Epithelial cell of alveolus of lung (primary cell): ENCODE measurements at places on chromosomes 11 and 22. TPM values are rescaled to one million over a fixed set of nuclear protein-coding genes. Genes with fewer than 3 reads are reported as not detected.

The RELT gene
- 2.8 and 5.0 TPM in 2 replicates for total RNA-seq

The ROM1 gene
- total RNA-seq = 2.7 and 11.6 TPM in 2 replicates

The CEND1 gene
- total RNA-seq = 2.2 and 3.8 TPM in 2 replicates

The TFIP11 gene
- total RNA-seq = 18.6 and 32.4 TPM in 2 replicates

The PPP1R14B gene
- 78.9 and 300 TPM in 2 replicates for total RNA-seq

The DNHD1 gene
- 1.3 and 6.2 TPM in 2 replicates for total RNA-seq

The OR8D1 gene
- under 0.01 TPM in 1 of 2 replicates, not detected in the other for total RNA-seq

The FAM111B gene
- total RNA-seq = 5.6 and 7.7 TPM in 2 replicates

The OR8A1 gene
- total RNA-seq = not detected in 2 replicates

The NDUFS3 gene
- 60.6 and 72.5 TPM in 2 replicates for total RNA-seq

The PATE4 gene
- total RNA-seq = not detected in 2 replicates

The DRICH1 gene
- not detected in 2 replicates for total RNA-seq

The MMP12 gene
- total RNA-seq = not detected in 2 replicates

The NCF4 gene
- not detected in 2 replicates for total RNA-seq

The CTSW gene
- not detected in 2 replicates for total RNA-seq

The RFPL2 gene
- total RNA-seq = not detected in 2 replicates

The MPEG1 gene
- not detected in 2 replicates for total RNA-seq

The RGL4 gene
- total RNA-seq = not detected in 2 replicates
